Fibroblast of pulmonary artery (primary cell): ENCODE measurements at places on chromosomes 2 and 18.

GRCh38 chr18:78268226-78268988 lies 711.2 kb upstream of the SALL3 start:
- no peak for DNase-seq

GRCh38 chr2:162320864-162321517 lies 2.5 kb upstream of the IFIH1 start:
- no peak for DNase-seq

DNA sequence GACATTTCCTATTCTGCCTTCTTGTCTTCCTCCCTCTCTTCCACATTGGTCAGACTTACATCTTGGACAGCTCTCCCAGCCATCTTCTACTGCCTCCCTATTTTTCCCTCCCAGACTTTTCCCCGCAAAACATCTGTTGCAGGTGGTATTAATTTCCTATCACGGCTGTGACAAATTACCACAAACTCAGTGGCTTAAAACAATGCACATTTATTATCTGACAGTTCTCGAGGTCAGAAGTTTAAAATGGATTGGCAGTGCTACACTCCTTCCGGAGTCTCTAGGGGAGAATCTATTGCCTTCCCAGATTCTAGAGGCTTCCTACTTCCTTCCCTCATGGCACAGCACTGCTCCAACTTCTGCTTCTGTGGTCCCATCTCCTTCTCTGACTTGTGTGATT lies 33.3 kb downstream of the STRADB start:
- no peak for DNase-seq

DNA sequence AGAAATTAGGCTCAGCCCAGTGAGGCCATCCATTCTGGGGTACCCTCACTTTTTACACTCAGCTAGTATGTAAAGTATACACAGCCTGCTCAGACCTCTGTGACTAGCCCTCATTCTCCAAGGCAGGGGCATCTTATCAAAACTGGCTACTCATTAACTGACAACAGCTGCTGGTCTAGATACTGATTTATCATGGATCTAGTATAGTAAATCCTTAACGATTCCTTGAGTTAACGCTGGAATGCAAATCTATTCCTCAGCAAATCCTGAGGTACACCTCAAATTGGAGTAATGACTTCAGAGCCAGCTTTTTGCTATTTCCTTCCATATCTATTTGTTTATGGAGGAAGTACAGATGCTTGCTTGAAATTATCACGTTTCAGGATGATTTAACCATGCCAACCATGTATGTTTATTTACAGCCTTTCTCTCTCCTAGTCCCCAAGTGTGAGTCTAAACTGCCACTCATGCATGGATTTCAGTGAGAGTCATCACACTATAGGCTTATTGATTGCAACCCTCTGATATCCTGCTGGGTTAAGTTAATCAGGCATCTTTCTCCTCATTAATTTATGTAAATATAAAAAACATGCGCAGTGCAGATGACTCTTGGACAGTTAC lies 70.2 kb upstream of the DOK6 start:
- DNase-seq, result no peak

GRCh38 chr2:31327505-31327904 lies 87.0 kb downstream of the XDH start:
- no peak for DNase-seq

- DNase-seq, result no peak
These were observed 63.2 kb downstream of the NDUFA10 start for GRCh38 chr2:239961662-239962613.

DNA sequence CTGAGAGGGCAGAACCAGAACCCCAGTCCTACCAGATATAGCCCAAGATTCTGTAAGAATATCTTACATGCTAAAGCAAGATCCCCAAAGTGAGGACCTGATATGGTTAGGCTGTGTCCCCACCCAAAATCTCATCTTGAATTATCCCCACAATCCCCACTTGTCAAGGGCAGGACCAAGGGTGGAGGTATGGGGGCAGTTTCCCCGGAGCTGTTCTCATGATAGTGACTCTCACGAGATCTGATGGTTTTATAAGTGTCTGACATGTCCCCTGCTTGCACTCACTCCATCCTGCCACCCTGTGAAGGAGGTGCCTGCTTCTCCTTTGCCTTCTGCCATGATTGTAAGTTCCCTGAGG lies 19.9 kb downstream of the TTC32 start:
- DNase-seq, result no peak

DNA sequence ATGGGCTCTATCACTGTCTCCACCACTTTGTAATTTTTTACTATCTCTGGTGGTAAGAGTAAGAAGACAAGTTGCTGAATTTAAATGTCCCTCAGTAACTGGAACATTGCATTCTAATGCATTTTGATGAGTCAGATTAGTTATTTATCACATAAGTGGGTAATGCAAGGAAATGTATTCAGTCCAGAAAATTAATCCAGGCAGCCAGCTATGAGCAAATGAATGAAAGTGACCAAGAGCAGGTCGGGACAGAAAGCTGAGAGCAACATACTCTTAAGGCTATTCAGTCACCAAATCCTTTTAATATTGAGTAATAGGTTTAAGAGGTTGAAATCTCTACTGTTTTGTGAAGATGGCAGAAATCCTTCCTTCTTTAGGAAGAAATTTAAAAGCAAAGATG lies 265.5 kb upstream of the PARD3B start:
- no peak for DNase-seq

DNA sequence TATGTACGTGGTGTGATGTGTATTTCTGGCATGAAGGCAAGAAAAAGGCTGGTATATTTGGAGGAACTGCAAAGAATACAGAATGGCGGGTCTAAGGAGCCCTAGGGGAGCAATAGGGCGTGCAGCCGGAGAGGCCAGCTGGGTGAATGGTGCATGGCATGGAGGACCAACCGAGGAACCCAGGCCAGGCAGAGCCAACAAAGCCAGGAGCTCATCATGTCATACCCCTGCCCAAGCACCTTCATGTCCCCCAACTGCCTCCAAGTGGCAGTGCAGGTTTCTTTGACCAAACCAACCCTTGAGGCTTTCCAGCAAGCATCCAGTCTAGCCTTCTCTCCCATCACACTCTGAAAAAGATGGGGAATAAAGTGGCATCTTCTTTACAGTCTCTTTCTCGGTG lies 8.9 kb upstream of the KCNK3 start:
- no peak for DNase-seq

- peak; percentile 99 for DNase-seq
These were observed 129.8 kb upstream of the TANK start for GRCh38 chr2:161030260-161031063.

DNA sequence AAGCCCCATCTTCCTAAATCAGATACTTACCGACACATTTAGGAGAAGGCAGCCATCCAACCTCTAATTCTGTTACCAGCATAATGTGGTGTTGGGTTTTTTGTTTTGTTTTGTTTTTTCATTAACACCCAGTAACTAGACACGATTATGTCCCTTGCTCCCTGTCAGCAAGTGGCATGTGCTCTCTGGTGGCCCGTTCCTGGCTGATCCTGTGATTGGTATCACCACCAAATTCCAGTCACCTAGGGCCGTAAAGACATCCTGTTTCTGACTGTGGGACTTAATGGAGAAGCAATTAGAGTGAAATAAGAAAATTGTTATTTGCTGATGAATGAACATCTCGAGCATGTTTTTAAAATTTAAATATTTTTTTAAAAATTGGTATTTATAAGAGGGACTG lies 5.9 kb upstream of the DLX1 start:
- DNase-seq, result no peak

DNA sequence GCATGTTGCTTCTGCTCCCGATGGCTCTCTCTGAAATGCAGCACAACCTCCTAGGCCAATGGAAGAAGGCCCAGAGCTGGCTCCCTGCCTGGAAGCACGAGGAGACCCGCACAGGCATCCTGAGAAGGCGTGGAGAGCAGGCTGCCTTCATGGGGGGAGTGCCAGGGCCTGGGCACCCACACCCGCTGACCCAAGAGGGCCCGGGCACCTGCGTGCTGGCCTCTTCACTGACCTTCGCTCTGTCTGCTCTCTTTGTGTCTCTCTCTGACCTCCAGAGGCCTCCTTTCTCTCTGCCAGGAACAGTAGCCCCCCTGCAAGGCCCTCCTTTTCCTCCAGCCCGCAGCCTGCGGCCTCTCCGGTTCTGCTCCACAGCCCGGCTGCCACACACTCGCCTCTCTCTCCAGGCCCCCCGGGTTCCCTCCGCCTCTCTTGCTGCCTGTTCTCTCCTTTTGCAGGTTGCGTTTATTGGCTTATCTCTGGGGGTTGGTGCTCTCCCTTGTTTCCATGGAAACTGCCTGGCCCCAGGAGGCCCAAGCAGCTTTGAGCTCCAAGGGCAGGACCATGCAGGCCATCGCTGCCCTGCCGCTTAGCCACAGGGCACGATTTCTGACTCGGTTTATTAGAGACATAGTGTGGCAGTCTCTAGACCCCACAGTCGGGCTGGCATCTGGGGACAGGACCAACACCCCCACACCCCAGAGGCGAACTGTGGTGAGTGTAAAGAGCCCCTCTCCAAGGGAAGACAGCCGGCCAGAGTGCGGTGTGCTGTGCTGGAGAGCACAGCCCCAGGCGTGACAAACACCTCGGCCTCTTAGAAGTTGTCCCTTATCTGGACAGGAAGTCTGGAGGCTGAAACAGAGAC lies 1.7 kb downstream of the MZT2B start:
- DNase-seq, result peak; percentile 31

GRCh38 chr2:71791061-71791450 lies 337.7 kb downstream of the DYSF start:
- no peak for DNase-seq

DNA sequence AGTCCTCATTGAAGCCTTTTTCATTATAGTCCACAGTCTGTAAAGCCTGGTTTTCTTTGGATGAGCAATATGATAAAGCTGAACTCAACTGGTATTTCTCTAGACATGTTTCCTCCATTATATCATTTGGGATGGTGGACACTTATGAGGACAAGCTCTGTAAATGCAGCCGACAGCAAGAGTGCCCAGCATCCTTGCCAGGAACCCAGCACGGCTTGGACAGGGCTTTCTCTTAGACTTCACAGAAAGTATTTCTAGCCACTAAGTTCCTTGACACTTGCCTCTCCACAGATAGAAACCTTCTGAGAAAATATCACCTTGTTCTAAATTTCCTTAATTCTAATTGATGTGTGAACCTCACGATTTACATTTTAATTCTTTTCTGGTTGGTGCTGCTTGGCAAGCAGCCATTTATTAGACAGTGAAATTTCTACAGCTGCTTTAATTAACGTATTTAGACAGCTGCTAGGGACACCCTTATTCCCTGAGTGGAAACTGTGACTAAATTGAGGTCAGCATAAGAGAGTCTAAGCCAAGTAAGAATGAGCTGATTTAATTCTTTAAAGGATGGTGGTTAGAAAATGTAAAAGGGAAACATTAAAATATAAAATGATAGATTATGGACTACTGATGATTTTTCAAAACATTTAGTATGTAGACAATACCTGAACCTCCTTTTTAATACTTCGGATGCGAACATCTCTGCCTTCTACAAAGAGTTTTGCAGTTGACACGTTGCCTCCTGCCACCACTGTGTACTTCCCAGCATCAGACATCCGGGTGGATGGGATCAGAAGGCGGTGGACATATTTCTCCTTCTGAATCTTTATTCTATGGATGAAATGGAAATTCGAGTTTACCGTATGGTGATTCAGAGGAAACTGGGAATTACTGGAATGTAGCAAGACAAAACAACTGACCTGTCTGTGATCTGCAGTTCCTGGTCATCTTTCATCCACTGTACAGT lies 39.8 kb downstream of the TTN start:
- DNase-seq, result no peak

DNA sequence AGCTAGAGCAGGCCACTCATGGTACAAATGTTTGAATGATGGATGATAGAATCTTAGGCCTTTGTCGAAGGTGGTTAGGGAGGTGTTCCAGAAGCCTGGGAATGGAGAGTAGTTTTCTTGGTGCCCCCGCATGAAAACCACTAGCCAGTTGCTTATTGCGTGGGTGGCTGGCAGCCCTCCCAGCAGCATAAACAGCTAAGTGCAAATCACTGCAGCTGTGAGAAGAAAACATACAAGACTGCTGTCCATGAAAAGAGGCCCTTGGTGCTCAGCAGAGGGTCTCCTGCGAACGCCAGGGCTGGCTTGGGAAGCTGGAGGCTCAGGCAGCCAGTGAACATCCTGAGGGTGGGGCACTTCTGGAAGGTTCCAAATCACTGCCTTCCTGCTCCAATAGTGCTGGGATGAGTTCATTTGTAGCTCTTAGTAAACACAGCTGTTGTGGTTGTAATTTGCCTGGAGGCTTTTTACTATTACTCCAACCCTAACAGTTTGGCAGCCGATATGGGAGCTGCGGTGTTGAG lies 118.8 kb downstream of the MGAT5 start:
- peak; percentile 70 for DNase-seq

- DNase-seq, result no peak
These were observed 22.1 kb downstream of the ACADL start for GRCh38 chr2:210203147-210203546.

DNA sequence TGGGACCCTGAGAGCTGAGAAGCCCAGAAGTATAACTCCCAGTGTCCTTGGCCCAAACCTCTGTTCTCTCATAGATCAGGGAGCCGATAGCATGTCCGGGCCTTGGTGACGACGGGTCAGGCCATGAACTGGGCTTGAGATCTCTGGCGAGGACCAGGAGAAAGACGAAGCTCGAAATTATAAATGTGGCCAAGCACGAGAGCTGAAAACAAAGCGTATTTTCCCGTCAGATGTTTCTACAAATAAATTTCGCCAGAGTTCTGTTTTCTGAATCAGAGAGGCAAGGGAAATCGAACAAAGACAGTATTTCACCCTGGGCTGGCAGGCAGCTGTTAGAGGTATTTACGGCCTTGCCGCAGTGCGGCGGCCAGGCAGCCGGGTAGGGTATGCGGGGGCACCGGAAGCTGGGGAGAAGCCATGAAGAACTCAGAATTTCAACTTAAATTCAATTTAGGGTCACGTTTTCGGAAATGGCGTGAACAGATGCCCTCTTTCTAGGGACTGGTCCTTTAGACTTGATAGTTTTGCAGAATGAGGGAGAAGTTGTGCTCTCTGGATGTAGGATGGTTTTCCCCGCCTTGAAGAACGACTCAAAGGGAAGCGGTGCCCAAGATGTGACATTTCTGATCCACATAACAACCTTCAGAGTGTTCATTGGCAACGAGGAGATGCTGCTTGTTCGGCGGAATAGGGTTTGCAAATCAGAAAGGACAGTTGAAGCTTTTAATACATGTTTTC lies 9.6 kb downstream of the HOXD8 start:
- DNase-seq, result no peak

DNA sequence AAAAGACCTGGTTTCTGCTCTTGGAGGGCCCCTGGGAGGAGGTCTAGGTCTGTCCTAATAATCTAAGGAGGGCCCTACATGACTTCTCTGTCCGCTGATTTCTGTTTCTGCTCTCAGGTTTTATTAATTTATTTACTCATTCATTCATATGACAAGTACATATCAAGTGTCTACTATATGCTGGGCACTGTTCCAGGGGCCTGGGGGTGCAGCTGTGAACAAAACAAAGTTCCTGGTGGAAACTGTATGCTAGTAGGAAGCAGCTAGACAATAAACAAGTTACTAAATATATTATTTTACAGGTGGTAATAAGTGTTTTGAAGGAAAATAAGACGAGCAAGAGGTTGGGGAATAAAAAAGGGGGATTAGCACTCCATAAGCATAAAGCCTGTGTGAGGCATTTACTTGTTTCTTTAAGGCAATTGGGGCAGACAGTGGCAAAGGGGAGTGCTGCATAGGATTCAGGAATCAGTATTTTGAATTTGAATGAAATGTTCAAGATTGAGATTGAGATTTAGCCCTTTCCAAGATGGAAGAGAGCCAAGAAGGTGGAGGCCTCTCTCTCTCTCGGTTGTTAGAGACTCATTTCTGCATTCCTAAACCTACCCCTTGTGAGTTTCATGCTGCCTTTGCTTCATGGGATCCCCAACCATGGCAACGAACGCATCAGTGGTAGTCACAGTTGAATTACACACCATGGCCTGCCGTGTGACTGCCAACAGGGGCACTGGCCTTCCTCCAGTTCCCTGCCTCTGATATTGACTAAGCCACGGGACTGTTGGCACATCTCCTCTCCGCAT lies 28.3 kb downstream of the DRC1 start:
- DNase-seq, result no peak
